CD4-positive, alpha-beta T cell treated with Interleukin-10 for 1 hour (primary cell): ENCODE measurements at places on chromosomes 7 and 10.

- DNase-seq = no peak
Measured at GRCh38 chr10:58453105-58453504, 59.6 kb upstream of the BICC1 start.

- DNase-seq = no peak
Measured at GRCh38 chr7:107610323-107610722, 30.3 kb downstream of the BCAP29 start.

- DNase-seq = no peak
Measured at GRCh38 chr10:118971876-118972275, 57.6 kb upstream of the NANOS1 start.

DNA sequence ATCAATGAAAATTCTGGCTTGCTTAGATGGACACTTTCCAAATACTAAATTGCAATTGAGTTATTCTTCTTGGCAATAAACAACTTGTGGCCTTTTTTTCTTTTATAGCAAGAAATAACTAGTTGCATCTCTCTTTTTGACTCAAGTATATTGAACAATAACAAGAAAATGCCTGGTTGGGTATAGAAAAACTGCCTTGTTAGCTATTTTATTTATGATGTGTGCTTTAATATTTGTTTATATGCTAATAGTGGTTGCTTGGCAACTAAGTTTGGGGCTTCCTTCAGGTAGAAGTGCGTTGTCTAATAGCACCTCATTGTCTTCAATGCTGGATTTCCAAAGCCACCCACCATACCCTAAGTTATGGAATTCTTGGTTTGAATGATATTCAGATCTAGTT, 30.1 kb upstream of the PPP1R3C start:
- no peak for DNase-seq
